ENCODE measurements at places on chromosomes 5 and 9. TPM values are rescaled to one million over a fixed set of nuclear protein-coding genes. Genes with fewer than 3 reads are reported as not detected.

The JAKMIP2 gene
- total RNA-seq = 15.9 TPM

The DNAI1 gene
- total RNA-seq = 0.95 TPM

The SMIM32 gene
- 0.81 TPM for total RNA-seq

The SLC6A7 gene
- not detected for total RNA-seq

The TMC1 gene
- total RNA-seq = not detected

DNA sequence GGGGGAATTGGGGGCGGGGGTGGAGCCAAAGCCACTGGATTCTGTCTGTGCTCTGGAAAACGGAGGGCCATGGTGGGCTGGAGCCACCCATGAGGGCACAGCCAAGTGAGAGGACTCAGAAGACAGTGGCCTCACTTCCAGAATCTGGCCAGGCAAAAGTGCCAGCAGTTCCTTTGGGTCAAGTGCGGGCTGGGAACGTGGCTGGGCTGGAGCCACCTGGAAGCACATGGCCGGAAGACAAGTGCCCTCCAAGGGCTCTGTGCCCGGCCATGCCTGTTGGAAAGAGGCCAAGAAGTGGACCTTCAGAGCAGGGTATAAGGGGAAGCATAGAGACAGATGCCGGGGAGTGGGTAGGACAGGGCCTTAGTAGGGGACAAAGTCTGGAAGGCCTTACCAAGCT is 11.7 kb upstream of the SH3PXD2B start:
- no peaks in the 10 kb centered on the region for H3K36me3 ChIP-seq
- H3K4me3 ChIP-seq = no peak overlapping the region
- no peak overlapping the region for H3K27ac ChIP-seq
- no peaks in the 10 kb centered on the region for H3K4me1 ChIP-seq
